Right atrium auricular region (tissue), 2 donors: ENCODE measurements at places on chromosomes 7 and 10. TPM values are rescaled to one million over a fixed set of nuclear protein-coding genes. Genes with fewer than 3 reads are reported as not detected.

- no peak for DNase-seq
These were observed 894.1 kb upstream of the PHF14 start for GRCh38 chr7:10079572-10079971.

DNA sequence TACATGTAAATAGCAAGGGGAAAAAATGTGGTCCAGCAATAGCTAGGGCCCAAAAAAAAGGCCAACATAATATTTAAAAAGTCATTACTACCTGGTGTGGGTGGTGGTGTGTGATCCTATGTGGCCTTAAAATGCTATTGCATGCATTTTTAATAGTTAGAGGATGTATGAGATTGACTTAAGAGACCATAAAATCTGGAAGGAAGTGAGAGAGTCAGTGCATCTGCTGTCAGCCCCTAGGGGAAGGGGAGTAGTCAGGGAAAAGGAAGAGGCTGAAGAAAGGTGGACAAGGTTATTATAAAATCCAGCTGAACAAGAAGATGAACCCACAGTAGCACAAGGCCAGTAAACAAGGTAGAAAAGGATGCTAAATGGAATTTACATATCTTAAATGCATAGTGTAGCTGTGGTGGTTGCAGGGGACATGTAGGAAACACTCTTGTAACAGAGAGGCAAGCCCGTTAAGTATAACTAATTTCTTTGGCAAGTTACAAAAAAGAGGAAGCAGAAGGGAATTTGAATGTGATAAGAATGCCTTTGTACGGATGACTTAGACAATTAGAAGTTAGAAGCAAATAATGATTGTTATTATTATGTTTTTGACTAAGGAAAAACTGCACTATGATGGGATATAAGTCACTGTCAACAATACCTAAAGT lies 11.9 kb upstream of the NDUFA5 start:
- DNase-seq = no peak

The CPVL gene
- total RNA-seq = 2.7 TPM

DNA sequence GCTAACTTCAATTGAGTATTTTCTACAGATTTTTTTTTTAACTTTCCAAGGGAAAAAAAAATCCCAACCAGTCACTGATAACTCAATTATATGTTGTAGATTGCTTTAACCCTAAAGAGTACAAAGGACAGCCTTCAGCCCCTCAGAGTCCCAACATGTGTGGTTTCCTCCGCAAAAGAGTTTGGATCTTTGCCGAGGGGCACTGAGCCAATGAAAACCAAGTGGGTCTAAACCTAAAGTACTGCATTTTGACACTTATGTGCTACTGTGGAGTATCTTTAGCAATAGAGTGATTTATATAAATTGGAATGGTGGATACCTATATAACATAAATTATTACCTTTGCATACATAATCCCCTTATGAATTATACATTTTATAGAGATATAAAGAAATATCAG lies 91.5 kb downstream of the SEMA3D start:
- no peak for DNase-seq

DNA sequence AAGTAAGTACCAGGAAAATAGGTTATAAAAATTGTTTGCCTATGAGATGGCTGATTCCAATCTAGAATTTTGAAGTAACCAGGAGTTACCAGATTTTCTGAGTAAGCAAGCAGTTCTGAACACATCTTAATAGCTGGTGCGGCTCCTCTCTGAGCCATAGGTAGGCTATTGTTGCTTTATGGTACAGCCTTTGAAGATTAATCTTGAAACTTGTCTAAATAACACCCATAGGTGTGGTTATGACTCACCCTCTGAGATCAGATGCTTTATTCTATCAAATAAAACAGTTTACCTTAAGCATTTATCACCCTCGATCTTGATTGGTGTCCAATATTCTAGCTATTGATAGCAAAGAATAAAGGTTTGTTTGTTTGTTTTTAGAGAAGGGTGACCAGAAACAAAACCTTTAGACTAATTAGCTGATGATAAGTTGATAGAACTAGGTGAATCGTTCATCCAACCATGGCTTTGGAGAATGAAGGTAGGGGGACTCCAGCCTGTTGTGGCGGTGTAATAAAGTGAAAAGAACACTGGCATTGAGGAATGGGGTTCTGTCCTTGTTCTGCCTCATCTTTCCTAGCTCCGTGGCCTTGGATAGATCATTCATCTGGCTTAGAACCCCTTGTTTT lies 72.2 kb downstream of the VTI1A start:
- DNase-seq = no peak

- no peak for DNase-seq
These were observed 6.4 kb downstream of the LZTS2 start for GRCh38 chr10:101005869-101006567.

DNA sequence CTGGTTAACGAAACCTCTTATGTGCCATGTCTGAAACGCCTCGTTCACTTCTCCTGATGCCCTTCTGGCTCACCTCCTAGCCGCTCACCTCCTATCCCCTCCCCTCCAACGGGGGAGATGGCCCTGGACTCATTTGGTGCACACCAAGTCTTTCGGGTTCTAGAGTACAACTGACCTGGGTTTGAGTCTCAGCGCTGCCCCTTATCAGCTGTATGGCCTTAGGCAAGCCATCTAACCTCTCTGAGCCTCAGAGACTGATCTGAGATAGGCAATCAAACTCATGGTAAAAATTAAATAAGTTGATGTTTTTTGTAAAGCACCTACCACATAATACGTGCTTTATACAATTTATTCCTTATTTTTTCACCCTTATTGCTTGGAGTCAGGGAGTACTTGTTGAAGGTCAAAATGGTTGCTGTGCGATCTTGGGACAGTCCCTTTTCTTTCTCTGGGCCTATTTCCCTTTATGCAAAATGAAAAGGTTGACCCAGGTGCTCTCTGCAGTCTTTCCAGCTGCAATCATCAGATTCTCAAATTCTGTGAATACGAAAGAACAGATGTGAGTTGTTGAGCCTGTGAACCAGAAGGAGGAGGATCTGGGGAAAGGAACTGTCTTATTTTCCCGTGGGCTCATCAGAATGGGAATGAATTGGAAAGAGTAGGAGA lies 31.2 kb upstream of the PLEKHA1 start:
- peak; percentile 53 for DNase-seq

GRCh38 chr7:159140170-159140910 lies 4.3 kb downstream of the VIPR2 start:
- DNase-seq = peak; percentile 43

GRCh38 chr10:84563355-84563754 lies 235.0 kb downstream of the CCSER2 start:
- no peak for DNase-seq

DNA sequence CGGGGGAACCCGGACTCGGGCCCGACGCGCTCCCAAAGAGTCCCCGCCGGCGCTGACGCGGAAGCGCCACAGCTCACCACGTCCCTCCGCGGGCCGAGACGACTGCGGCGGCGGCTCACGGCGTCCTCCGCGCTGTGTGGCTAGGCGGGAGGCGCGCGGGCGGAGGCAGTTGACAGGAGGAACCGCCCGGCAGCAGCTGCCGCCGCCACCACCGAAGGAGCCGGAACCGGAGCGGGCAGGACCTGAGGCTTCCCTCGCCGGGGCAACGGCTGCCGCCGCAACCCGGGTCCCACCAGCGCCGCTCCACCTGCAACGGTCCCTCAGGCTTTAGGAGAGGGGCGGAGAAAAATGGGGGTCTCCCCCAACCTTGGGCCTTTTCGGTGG lies 334 bp downstream of the ZNF800 start:
- DNase-seq = no peak

The PAPOLB gene
- 0.11 TPM for total RNA-seq

GRCh38 chr10:132320654-132321469 lies 11.1 kb upstream of the LRRC27 start:
- DNase-seq = no peak

The FAM25A gene
- not detected for total RNA-seq

DNA sequence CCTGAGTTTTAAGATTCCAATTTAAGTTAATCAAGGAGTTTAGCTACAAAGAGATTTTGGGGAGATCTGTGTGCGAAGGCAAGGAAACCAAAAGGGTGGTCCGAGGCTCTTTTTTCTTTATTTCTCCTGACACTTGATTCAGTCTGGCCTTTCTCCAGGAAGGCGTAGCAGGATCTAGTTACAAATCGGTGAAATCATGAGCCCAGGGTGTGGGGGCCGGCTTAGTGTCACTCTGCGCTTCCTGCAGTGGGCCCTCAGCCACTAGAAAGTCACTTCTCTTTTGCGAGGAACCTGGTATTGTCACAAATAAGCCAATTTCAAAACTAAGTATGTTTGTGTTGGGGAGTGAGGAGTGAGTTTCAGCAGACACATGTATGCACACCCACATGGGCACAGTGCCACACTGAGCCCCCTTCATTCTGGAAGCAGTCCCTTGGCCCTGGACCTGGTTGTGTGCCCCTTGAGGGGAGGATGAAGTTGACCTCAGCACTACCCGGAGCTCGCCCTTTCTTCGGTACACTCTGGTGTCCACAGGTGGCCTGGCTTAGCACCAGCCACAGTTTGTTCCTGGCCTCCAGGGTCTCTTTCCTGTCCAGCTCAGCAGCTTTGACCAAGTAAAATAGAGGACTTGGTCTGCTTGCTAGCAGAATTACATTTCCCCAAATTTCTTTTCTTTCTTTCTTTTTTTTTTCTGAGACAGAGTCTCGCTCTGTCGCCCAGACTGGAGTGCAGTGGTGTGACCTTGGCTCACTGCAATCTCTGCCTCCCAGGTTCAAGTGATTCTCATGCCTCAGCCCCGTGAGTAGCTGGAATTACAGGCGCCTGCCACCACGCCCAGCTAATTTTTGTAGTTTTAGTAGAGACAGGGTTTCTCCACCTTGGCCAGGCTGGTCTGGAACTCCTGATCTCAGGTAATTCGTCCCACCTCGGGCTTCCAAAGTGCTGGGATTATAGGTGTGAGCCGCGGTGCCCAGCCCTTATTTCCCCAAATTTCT lies 84.0 kb upstream of the BTBD16 start:
- no peak for DNase-seq

The APBB1IP gene
- total RNA-seq = 1.4 TPM

DNA sequence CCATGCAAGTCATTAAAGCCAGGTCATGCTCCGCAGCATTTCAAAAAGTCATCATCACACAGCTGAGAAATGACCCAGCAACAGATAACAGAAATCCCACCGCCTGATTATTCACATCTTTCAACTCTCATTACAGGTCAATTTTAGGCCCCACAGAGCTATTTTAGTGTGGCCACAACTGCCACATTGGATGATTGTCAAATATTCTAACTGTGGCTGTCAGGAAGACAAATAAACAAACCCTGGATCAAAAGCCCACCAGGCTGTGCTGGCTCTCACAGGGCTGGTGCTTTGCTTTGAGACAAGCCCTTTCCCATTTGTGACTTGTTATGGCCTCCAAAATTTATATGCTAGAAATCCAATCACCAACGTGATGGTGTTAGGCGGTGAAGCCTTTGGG lies 117.6 kb upstream of the CDC14C start:
- no peak for DNase-seq

- DNase-seq = no peak
These were observed 23.8 kb upstream of the AHR start for GRCh38 chr7:17274551-17275245.

- no peak for DNase-seq
These were observed 81.7 kb downstream of the RNF32 start for GRCh38 chr7:156722043-156722826.

GRCh38 chr10:112520914-112521313 lies 73.9 kb downstream of the VTI1A start:
- no peak for DNase-seq

GRCh38 chr10:35236739-35237138 lies 99.6 kb upstream of the CCNY start:
- no peak for DNase-seq

The WNT2 gene
- 0.19 TPM for total RNA-seq

The MKRN1 gene
- 65.9 TPM for total RNA-seq

The ADAM8 gene
- total RNA-seq = 0.82 TPM

The CCZ1B gene
- total RNA-seq = 12.0 TPM

DNA sequence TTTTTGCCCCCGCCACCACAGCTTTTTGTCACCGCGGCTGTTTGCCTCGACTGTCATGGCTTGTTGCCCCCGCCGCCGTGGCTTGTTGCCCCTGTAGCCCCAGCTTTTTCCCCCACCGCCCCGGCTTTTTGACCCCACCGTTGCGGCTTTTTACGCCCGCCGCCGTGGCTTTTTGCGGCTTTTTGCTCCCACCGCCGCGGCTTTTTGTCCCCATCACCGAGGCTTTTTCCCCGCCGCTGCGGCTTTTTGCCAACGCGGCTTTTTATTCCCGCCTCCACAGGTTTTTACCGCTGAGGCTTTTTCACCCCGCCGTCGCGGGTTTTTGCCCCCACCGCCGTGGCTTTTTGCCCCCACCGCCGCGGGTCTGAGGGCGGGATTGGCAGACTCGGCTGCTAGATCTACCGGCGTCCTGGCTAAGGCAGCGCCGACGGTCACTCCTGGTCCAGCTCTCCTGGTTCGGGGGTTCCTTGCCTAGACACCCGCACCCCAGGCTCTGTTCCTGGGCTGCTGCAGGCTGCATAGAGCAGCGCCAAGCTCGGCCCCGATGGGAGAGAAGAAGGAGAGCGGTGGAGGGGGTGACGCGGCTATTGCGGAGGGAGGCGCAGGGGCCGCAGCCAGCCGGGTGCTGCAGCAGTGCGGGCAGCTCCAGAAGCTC lies 637.7 kb downstream of the ZNF716 start:
- DNase-seq = no peak

The CALHM3 gene
- not detected for total RNA-seq

DNA sequence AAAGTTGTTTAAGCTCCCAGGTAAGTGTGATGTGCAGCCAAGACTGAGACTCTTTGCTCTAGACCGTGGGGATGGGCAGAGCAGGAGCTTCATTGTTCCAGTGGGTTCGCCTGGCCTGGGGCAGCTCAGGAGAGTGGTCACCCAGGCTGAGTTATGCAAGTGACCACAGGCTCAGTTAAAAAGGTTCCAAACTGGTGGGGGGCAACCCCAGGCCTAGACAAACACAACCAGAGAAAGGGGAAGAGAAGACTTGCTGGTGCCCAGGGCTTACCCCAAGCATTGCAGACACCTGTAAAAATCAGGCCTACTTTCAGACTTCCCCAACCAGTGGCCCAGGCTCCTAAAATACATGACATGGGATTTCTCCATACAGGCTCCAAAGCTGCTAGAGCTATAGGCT lies 21.6 kb downstream of the CREB3L2 start:
- DNase-seq = no peak
